ENCODE measurements at places on chromosomes 7 and 10. TPM values are rescaled to one million over a fixed set of nuclear protein-coding genes. Genes with fewer than 3 reads are reported as not detected.

The GRM3 gene
- not detected for total RNA-seq

The AQP1 gene
- total RNA-seq = 243 TPM

The FAM25C gene
- total RNA-seq = not detected

The NEUROD6 gene
- total RNA-seq = not detected

The MORN4 gene
- total RNA-seq = 1.7 TPM

The PCLO gene
- 10.8 TPM for total RNA-seq

The TUBB8 gene
- total RNA-seq = not detected

The IRF5 gene
- 15.0 TPM for total RNA-seq

The SHH gene
- 0.25 TPM for total RNA-seq
